ENCODE measurements at places on chromosomes 6 and 20.

DNA sequence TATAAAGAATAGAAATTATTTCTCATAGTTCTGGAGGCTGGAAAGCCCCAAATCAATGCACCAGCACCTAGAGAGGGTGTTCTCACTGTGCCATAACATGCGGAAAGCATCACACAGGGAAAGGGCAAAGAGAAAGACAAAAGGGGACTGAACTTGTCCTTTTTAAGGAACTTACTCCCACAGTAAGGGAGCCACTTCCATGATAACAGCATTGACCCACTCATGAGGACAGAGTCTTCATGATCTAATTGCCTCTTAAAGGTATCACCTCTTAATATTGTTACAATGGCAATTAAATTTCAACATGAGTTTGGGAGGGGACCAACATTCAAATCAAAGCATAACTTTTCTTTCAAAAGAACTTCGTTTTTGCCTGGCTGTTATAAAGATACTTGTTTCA lies 582.2 kb upstream of the ARID1B start:
- DNase-seq = no peak

DNA sequence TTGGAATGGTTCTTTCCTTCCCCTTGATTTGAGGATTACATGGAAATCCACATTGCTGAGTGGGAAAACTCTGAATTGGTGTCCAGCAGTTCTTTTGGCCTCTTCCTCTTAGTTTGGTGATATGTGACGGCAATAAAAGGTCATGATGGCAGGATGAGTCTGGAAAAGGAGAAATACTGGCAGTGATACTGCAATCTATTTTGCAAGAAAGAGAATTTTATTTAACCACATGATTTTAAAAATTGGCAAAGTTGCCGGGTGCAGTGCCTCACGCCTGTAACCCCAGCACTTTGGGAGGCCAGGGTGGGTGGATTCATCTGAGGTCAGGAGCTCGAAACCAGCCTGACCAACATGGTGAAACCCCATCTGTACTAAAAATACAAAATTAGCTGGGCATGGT lies 73.1 kb downstream of the ADTRP start:
- no peak for DNase-seq

DNA sequence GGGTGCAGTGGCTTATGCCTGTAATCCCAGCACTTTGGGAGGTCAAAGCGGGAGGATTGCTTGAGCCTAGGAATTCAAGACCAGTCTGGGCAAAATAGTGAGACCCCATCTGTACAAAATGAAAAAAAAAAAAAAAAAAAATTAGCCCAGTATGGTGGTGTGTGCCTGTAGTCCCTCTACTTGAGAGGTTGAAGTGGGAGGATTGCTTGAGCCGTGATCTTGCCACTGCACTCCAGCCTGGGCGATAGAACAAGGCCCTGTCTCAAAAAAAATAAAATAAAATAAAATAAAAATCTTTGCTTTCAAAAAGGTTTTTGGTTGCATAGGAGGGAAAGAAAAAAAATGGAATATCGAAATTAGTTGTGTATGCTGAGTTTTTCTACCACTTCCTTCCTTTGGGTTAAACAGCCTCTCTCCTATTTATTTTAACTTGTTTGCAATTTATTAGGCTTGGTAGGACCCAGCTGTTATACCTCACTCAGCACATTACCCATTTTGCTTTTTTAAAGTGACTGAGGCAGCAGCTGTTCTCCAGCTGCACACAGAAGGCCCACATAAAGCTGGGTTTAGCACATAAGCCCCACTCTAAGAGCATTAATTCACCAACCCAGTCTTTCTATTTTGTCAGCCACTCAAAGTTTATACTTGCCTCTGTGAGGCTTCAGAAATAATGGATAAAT lies 152.3 kb downstream of the ZFAND3 start:
- DNase-seq = no peak

DNA sequence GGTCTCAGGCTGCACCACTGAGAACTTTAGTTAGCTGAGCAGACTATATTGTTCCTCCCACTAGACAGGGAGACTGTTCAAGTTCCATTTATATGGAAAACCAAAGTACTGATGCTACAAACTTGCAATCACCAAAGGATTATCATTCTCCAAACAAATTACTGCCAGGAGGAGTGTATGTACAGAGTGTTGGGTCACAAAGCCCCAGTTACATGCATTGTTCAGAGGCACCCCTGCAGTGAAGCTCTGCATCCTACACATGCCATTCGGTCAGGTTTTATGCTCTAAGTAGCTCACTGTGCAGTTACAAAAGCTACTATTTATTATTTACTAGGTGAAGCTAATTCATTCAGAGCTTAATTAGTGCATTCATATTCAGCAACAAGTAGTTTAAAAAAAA lies 75.8 kb downstream of the SMLR1 start:
- no peak for DNase-seq

DNA sequence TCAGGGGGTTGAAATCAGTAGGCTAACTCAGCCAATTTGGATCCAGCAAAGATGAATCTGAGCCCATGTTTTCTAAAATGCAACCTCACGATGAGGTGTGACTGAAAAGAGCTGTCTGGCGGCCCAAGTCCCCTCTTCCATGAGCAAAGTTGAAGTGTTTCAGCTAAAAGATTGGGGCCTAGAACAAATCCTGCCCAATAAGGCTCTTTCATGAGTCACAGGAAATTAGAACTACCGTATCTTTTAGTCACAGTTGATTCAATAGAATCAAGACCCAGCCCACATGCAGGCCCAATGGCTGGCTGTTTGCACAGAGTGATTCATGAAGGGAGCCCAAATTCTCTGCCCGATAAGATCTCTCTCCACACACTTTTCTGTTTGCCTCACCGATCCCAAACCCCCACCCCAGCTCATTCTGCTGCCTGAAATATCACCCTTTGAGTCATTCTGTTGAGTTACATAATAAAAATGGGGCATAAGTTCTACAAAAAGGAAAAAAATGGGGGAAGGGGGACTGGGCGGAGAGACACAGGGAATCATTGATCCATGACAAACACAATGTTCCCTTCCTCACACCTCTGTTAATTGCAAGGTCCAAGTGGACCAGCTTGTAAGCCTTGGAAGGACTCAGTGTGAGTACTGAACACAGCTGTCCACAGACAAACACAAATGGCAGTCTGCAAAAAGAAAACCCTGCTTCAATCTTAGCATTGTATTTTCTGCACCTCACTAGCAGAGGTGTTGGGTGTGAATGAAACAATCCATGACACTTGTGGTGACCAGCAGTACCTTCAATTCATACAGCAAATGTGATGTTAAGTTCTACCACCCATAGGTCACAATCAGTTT lies 13.8 kb downstream of the FOXQ1 start:
- no peak for DNase-seq

GRCh38 chr6:154783229-154783628 lies 50.0 kb downstream of the SCAF8 start:
- DNase-seq = no peak

- no peak for DNase-seq
These were observed 130.2 kb downstream of the BTBD3 start for GRCh38 chr20:12047838-12048432.

GRCh38 chr20:32079655-32080109 lies 27.6 kb downstream of the HCK start:
- DNase-seq = no peak
